ENCODE measurements at places on chromosomes 13 and 19.

DNA sequence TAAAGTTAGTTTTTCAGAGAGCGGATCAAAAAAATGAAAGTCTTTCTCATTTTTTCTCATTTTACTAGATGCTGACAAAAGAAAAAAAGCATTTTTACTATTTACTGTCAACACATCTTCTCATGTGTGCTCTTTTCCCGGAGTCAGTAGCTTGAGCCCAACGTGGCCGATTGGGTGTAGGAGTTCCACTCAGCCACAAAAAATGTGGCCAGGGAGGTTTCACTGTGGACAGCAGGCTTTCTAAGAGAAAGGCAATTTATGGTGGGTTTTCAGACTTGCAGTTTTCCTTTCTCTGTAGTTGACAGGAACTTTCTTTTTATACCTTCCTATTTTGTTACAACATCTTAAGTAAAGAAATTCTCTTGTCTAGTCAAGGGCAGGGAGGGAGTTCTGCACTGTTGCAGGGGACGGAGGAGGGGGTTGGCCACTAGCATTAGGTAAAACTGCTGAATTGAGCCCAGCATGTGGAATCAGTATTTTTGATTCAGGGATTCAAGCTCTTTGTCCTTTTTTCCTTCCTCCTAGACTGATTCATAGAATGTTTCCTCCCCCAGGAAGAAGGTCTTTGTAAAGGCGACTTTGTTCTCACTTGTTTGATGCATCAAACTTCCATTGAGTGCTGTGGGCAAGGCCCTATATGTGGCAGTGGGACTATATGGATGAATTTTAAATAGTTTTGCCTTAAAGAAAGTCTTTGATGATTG is 123.1 kb downstream of the B3GLCT start:
- DNase-seq: no peak

DNA sequence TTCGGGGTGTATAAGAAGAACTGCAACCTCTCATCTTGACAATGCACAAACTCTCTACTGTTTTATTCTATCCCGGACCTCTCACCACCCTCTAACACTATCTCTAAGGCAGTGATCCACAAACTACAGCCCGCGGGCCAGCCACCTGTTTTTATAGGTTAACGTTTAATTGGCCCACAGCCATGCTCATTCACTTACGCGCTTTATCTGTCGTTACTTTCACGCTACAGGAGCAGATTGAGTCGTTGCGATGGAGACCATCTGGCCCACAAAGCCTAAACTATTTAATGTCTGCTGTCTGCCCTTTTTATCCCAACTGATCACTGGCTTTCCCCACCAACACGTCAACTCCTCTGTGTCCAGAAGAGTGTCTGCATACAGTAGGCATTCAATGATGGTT is 158.9 kb downstream of the CACNA1A start:
- DNase-seq: peak; percentile 5

DNA sequence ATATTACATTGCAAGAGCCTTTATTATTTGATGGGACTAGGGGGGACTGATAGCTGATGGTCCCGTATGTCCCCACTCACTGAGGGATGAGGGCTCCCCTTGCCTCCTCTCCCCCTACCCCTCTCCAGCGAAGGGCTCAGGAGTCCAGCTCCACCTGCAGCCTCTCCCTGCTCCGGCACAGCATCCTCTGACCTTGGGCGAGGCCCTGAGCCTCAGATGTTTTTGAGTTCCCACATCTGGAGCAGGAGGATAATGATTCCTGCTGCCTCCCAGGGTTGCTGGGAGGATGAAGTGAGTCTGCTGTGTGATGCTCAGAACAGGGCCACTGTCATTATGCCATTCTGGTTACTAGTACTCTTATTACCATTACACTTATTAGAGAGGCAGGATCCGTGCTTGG is 15.0 kb downstream of the PAK4 start:
- DNase-seq: no peak

GRCh38 chr13:78595495-78596398 is 7.6 kb downstream of the POU4F1 start:
- no peak for DNase-seq

DNA sequence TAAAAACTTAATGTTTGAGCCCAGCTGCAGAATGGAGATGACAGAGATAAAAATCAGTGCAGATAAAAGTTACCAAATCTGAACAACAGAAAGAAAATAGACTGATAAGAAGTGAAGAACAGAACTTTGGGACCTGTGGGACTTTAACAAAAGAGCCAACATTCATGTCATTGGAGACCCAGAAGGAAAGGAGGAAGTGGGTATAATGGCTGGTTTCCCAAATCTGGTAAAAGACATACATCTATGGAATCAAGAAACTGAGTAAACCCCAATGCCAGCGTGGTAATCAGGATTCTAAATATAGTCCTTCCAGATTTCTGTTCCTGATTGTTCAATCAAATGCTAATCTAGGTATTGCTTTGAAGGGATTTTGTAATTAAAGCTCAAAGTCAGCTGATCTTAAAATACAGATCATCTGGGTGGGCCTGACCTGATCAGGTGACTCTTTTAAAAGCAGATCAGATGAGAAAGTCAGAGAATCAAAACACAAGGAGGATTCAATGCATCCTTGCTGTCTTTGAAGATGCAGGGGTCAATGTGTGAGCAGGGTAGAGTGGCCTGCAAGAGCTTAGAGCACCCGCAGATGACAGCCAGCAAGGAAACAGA is 25.3 kb upstream of the CEACAM20 start:
- DNase-seq: no peak

GRCh38 chr13:61486496-61486895 is 70.8 kb upstream of the PCDH20 start:
- no peak for DNase-seq

DNA sequence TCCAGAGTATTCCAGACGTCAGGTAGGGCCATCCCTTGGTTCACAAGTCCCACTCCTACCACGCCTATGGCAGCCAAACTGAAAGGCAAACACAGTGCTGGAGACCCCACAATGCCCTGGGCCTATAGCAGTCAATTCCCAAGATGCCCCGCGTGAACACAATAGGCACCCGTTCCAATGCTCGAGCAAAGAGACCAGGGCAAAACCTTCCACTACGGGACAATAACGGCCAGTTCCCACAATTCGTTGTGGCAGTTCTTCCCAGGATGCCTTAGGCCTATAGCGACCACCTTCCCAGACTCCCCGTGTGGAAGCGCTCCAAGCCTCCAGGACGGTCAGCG is 538 bp downstream of the ZNF428 start:
- DNase-seq: no peak

DNA sequence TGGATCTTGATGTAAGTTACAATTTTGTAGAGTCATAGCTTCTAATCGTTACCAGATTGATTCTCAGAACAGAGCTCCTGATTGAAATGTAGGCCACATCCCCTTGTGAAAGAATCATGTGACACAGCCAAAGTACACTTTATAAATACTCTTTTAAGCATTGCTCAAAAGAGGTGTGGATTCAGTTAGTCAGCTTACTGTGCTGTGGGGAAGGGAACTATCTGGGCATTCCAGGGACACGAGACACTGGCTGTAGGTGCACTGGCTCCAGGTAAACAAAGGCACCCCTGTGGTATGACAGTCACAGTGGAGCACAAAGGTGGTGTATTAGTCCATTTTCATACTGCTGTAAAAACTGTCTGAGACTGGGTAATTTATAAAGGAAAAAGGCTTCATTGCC is 222.8 kb downstream of the LIG4 start:
- no peak for DNase-seq

DNA sequence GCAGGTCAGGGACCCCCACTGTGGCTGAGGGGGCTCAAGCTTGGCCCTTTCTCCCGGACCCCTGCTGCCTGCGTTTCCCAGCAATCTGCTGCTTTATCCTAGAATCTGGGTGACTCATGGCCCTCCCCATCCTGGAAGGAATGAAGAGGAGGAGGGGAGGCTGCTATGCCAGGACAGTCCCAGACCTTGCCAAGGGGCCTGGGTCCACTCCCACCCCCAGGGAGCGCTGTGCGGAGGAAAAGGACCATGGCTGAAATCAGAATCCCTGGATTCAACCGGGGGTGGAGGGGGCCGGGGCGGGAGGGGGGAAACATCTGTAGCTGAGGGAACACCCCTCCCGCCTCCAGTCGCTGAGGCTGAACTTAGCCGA is 20.5 kb downstream of the ZNF114 start:
- DNase-seq: no peak

Data from left colon (tissue), 2 donors.